Spinal cord (tissue), 10 donors: ENCODE measurements at places on chromosomes 12 and 14.

- peak; percentile 43 for DNase-seq
These were observed 2.2 kb downstream of the TMEM132C start for GRCh38 chr12:128269181-128269591.

DNA sequence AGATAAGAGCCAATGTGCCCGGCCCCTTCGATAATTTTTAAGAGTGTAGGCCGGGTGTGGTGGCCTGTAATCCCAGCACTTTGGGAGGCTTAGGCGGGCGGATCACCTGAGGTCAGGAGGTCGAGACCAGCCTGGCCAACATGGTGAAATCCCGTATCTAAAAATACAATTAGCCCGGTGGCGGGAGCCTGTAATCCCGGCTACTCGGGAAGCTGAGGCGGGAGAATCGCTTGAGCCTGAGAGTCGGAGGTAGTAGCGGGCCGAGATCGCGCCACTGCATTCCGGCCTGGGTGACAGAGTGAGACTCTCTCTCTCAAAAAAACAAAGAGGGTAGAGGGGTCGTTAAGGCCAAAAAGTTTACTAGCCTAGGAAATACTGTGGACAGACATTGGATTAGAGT lies 2.6 kb downstream of the KRAS start:
- DNase-seq: no peak

DNA sequence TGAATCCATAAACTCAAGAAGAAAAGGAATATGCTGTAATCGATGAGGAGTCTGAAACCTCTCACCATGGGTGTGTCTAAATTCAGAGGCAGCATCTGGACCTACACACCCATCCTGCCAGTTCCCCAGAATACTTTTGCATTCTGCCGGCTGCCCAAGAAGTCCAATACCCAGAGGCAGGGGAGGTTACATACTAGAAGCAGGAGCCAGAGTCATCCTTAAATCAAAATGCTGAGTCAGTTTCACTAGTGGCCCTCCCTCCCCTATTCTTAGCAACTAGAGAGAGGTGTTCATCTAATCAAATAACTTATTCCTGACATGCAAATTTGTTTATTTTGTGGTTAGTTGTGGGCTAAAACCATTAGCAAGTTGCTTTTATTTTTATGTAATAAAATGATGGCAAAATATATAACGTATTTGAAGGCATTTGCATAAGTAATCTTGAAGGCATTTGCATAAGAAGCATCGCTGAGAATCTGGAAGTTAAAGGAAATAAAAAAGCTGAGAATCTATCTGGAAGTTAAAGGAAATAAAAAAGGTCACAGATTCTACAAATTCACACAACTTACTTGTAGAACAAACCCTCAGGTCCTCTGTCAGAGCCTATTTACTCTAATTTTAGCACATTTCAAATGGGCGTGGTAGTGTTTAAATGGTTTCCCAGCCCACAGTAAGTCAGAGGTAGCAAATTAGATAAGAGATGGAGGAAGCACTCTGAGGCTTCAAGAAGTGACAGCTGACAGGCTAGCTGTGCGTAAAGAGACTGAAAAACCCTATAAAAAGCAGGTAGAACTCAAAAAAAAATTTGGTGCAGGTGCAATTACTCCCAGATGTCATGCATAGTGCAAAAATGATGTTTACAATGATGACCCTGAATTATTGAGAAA lies 7.8 kb downstream of the BHLHE41 start:
- no peak for DNase-seq

- DNase-seq: no peak
These were observed 5.0 kb downstream of the ATN1 start for GRCh38 chr12:6932766-6933165.

- no peak for DNase-seq
These were observed 327.6 kb upstream of the CLEC14A start for GRCh38 chr14:38583471-38583870.

- no peak for DNase-seq
These were observed 99.4 kb upstream of the NTF3 start for GRCh38 chr12:5332551-5332950.

GRCh38 chr14:98456231-98456630 lies 815.8 kb downstream of the BCL11B start:
- DNase-seq: no peak

GRCh38 chr12:26608706-26609105 lies 224.3 kb downstream of the ITPR2 start:
- no peak for DNase-seq

DNA sequence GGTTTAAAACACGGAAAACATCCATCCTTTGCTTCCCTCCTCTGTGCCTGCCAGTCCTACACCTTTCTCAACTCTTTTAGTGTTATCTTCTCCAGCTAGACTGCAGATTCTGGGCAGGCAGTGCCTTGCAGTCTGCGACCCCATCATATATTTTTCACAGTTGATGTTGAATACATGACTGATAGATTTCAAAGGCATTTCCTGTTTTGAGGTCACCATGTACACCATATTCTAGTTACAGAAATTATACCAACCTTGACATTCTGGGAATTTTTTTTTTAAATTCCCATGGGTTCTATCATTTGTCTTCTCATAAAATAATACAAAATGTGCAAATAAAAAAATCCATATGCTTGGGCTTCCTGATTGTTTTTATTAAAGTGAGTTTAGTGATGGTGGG lies 16.6 kb downstream of the SOCS2 start:
- DNase-seq: no peak

GRCh38 chr14:81452341-81453133 lies 52.4 kb upstream of the STON2 start:
- DNase-seq: no peak

- no peak for DNase-seq
These were observed 36.1 kb upstream of the STXBP6 start for GRCh38 chr14:25086081-25086480.

GRCh38 chr12:13436696-13437391 lies 240.3 kb downstream of the EMP1 start:
- DNase-seq: no peak

DNA sequence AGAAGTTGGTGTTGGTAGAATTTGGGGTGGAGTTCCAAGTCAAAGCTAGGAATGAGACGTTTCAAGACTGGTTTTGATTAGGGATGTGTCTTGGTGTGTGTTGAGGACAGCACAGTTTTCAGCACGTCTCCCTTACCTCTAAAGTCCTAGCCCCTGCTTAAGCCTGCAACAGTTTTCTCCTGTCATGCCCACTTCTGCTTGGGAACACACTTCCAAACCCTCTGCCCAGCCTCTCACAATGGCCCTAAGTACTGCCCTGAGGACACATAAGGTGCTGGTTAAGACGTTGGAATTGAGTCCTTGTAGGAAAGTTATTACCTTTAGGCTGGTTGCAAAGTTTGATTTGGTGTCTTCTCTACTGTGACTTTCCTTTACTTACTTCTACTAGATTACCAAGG lies 710 bp upstream of the BMAL2 start:
- DNase-seq: no peak

- no peak for DNase-seq
These were observed 22.4 kb downstream of the EIF2B2 start for GRCh38 chr14:75025082-75025481.

DNA sequence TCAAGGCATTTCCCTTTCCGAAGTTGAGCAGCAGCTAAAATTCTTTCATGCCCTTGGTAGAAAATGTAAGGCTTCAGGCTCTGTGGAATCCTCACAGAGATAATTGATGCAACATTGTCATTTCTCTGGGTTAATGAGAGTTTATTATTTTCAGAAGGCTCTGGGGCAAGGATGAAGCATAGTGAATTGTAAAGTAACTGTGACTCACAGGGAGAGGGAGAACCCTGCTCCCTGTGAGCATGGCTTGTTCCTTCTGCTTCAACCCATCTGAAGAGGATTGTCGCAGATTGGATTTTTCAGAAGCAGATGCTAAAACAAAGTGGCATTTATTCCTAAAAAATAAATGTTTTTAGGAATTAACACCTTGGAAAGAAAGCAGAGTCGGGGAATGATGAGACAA lies 41.2 kb downstream of the APOBEC1 start:
- no peak for DNase-seq

GRCh38 chr14:75626863-75627262 lies 33.8 kb downstream of the ERG28 start:
- DNase-seq: no peak

GRCh38 chr14:62956413-62956812 lies 88.8 kb downstream of the KCNH5 start:
- DNase-seq: no peak

DNA sequence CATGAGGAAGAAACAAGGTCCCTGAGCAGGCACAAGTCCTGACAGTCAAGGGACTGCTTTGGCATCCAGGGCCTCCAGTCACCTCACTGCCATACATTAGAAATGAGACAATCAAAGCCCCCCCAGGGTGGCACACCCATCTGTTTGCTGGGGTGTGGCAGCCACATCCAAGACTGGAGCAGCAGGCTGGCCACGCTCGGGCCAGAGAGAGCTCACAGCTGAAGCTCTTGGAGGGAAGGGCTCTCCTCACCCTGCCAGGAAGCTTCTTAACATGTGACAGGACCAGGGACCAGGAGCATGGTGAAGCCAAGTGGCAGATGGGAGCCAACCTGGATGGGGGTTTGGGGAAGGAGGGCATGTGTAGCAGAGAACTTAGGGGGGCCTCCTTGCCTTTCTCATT lies 10.0 kb downstream of the CACNB3 start:
- DNase-seq: no peak

DNA sequence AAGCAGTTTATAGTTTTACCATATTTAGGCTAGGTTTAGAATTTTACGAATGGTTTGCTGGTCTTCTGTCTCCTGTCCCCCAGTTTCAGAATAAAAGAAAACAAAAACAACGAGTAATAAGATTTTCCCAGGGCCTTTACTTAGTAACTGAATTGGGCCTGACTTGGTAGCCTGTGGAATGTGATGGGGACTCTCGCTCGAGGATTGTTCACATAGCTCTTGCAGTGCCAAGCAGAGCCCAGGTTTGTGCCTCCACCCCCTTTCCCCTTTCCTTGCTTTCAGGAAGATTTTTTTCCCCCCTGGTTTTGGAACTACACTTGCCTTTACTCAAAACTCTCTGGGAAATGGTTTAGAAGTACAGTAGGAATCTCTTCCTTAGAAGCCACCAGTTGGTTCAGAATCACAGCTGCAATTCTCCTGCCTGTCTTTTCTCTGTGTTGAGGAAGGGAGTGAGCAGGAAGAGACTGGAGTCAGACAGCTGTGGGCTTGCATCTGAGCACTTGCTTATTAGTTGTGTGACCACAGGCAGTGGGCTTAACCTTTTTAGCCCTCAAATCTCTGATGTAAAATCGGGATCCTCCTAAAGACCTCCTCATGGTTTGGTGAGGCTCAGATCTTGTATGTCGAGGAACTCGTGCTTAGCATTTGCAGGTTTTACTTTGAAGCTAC lies 501.2 kb downstream of the PCNX1 start:
- no peak for DNase-seq

GRCh38 chr12:26496170-26496569 lies 300.8 kb downstream of the SSPN start:
- DNase-seq: no peak

DNA sequence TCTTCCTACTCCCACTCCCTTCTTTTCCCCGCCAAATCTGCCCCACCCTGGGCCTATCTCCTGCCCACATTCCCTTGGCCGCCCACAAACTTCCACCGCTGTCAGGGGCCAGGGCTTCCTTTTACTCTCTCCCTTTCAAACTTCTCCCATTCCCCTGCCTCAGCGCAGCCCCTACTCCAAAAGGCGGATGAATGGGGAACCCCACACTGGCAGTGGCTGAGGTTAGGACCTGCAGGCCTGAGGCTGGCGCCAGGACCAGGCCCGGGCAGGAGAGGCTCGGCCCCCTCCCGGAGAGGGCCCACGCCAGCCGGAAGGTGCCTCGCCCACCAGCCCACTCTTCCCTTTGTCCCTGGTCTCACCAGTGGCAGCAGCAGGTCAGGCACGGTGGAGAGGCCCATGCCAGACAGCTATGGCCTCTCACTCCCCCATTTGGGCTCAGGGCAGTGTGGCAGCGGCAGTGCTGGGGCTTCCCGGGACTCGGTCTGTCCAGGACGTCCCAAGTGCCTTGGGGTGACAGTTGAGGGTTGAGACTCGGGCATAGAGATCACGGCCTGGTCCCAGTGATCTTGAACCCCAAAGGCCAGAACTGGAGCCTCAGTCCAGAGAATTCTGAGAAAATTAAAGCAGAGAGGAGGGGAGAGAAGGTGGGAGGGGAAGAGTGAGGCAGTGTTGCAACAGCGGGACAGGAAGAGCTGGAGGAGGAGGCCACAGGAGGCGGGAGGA lies at the start of gene TNFRSF1A:
TSS of gene TNFRSF1A (minus strand) at position 660 of the 723 bp plus-strand sequence. CDS start at position 398, 262 bp downstream.
- DNase-seq: no peak

DNA sequence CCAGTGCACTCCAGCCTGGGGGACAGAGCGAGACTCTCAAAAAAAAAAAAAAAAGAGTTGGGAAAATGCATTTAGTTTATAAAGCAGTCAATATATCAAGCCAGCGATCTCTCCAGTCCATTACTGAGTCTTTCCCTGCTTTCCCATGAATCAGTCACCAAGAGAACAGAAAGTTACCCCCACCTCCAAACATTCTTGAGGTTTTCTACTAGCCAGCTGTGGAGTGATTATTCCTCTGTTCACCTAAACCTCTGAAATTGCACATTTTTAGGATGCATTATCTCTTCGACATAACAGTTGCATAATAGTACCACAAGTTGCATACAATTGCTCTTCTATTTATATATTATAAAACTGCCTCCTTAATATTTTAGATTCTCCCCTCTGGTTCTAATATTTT lies 134.8 kb upstream of the DIO3 start:
- no peak for DNase-seq

DNA sequence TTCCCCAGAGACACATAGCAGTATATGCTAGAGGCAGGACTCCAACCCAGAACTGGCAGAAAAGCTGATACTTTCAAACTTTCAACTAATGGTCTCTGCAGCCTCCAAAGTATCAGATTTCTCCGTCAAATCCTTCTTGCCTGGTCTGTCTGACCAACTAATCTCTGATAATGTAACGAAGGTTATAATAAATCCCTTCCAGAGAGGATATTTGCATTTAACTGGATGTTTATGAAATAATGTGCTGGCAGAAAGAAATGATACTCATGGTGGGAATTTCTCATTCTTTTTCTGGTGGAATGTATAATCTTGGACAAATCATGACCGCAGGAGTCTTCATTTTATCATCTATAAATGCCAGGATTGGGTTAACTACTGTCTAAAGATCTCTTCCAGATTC lies 860.3 kb downstream of the DIO2 start:
- no peak for DNase-seq

DNA sequence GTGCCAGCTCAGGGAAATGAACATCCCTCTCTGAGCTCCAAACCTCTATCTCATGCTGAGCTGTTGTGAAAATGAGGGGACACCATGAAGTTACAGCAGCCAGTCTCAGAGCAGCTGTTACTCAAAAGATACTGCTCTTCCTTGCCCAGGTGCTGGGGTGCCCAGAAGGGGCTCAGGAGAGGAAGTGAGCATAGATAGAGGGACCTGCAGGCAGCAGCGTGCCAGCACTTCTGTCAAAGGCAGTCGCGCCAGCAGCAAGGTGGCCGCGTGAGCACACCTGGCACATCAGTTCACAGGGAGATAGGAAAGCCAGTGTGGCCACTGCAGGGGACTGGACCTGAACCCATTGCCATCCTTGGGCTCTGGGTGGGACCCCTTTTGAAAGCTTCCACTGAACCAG lies 27.8 kb downstream of the C14orf132 start:
- DNase-seq: no peak

DNA sequence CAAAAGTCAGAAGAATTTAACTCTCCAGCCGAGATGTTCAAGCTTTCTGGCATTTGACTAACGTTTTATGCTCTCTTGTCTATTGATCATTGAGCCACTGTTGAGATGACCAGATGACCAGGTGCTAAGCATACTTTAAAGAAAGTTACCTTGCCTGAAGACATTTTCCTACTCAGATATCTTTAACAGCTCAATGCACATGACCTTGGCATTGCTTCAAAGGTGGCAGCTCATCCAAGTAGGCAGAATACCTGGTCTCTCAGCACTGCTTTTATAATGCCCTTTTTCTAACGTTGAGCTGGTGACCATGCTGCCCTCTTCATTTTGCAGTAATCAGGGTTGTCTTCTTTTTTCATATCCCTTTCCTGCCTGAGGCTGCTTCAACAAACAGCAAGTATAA lies 358.1 kb downstream of the RAD51B start:
- DNase-seq: no peak
